Stimulated activated CD4-positive, alpha-beta T cell treated with anti-CD3 and anti-CD28 coated beads, Interleukin-1b, Interleukin-23, amount 100 ng/mL, for 48 hours (primary cell): ENCODE measurements at places on chromosomes 12 and 14.
A peak's percentile ranks its signal among the peaks of the same experiment; 100 is the strongest.

- DNase-seq, result no peak
Measured at GRCh38 chr12:116480210-116480810, 78.9 kb upstream of the MAP1LC3B2 start.

GRCh38 chr12:57899010-57899662 lies 42.2 kb upstream of the ATP23 start:
- peak; percentile 82 for DNase-seq

DNA sequence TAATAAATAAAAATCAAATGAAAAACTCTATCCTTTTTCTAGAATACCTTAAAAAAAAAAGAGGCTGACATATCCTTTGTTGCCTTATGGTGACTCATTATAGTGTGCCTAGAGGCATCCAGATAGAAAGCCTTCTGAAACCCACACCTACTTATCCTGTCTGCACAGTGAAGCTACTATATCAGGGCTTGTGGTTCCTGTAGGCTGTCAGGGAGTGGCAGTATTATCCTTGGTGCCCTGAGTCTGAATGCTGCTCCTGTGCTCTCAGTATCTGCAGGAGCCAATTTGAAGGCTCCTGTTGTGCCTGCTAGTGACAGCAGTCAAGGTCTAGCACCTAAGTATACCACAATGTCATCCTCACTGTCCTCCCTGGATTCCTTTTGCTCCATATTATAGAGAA lies 168.4 kb upstream of the AVPR1A start:
- no peak for DNase-seq

GRCh38 chr14:23069413-23069806 lies 12.1 kb upstream of the CDH24 start:
- no peak for DNase-seq
